ENCODE measurements at places on chromosomes 13 and 19.
A peak's percentile ranks its signal among the peaks of the same experiment; 100 is the strongest.

DNA sequence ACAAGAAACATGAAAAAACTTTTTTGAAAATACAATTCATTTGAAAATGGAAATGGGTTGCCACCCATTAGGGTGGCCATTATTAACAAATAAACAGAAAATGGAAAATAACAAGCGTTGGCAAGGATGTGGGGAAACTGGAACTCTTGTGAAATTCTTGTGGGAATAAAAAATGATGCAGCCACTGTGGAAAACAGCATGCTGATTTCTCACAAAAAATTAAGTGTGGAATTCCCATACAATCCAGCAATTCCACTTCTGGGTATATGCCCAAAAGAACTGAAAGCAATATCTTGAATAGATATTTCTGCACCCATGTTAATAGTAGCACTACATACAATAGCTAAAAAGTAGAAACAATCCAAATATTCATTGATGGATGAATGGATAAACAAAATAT lies 165.2 kb downstream of the DCLK1 start:
- DNase-seq: no peak

GRCh38 chr19:31177246-31177645 lies 172.0 kb downstream of the TSHZ3 start:
- no peak for DNase-seq

GRCh38 chr13:33388286-33388998 lies 102.9 kb upstream of the STARD13 start:
- no peak for DNase-seq

DNA sequence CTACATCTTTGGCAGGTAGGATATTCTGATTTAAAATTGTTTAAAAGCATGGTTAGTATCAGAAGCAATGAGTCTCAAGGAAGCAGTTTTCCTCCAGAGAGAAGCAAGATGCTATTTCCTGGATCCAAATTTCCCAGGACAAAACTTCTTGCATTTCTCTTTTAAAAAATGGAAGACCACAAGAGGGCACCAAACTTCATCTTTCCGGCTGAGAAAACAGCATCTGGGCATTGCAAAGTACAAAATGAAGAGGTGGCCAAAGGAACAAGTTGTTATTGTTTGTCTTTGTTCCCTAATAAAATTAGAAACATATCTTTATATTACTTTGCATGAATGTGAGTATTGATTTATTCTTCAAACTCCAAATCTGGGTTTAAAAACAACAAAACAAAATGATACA lies 60.0 kb upstream of the LRCH1 start:
- DNase-seq: no peak

- no peak for DNase-seq
Observed at GRCh38 chr13:50106559-50106958, 91.3 kb downstream of the KCNRG start.

- no peak for DNase-seq
Observed at GRCh38 chr19:49937750-49938381, 8.6 kb upstream of the NUP62 start.

DNA sequence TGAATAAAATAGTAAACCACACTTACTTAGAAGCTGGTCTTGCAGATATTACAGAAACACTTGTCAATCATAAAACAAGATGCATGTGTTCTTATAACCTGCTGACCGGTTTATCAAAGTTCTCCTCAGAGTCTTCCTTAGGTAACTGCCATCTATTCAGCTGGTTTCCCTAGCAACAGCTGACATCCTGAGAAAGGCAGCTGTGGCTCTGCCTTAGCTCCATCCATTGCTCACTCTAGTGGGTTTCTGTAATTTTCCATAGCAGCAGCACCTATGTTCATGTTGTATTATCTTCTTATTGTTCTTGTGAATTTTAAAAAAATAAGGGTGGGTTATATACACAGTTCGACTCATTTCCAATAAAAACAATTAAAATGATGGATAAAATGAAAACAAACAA lies 87.8 kb downstream of the RAP2A start:
- no peak for DNase-seq

GRCh38 chr13:48315969-48316650 lies 12.6 kb downstream of the RB1 start:
- peak; percentile 3 for DNase-seq

GRCh38 chr19:58554494-58555368 lies at the start of gene CHMP2A:
Gene CHMP2A, minus strand, starts transcription at chr19:58555105. Its CDS starts 893 bp downstream, at chr19:58554212.
- peak; percentile 88 for DNase-seq

- no peak for DNase-seq
Observed at GRCh38 chr13:65057986-65058385, 2172.2 kb downstream of the PCDH9 start.

GRCh38 chr19:49398001-49398615 lies 10.1 kb downstream of the KASH5 start:
- no peak for DNase-seq

DNA sequence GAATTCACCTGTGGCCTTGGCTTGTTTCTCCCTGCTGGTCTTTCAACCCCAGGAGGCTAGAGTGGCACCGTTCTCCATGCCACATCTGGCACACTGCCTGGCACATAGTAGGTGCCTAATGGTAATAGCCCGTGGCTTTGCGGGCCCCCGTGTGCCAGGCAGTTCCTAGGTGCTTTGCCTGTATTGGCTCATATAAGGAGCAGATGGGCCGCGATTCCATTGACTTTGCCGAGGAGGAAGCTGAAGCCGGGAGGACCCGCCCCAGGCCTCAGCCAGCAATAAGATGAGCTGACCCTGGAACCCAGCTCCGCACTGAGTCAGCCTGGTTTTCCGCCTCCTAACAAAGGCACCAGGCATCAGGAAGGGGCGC lies 807 bp downstream of the PGLYRP1 start:
- no peak for DNase-seq

DNA sequence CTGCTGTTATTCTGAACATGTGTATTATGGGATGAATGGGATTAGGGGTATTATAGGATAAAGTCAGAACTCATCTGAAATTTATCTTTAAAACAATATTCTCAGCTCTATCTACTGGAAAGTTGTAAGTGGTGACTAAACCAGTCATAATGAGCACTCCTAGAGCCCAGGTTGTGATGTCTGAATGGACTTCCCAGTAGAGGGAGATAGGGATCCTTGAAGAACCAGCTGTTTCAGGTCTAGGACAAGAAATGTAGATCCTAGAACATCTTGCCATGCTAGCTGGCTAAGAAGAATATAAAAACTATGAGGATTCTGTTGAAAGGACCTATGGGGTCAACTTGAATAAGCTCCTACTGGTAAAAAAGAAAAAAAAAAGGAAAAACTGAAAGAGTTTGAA lies 310.8 kb downstream of the SLC7A1 start:
- DNase-seq: no peak
